BE2C (cell line): ENCODE measurements at places on chromosomes 6 and 20.

- peak; percentile 55 for DNase-seq
These were observed 144.6 kb upstream of the AGPAT4 start for GRCh38 chr6:161418463-161418945.

DNA sequence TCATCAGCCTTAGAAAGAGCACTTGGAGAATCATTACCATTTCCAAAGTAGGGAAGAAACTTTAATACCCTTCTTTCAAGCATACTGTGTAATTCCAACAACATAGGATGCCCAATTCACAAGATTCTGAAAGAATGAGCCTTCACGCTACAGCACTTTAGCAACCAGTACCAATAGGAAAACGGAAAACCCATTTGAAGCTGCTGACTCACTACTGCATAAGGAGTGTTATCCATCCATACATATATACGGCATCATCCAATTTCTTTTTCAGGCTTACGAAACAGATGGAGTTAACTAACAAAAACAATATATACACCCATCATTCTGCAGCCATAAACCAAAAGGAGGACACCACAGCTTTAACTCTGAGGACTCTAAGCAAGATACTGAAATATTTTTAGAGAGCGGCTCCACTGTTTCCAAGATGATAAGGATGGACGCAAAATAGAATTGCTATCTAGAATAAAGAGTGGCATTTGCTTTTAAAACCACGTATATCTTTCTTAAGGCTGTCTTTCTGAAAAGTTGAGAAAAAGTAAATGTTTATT, 24.9 kb downstream of the FYN start:
- DNase-seq = no peak

- no peak for DNase-seq
These were observed 607.4 kb downstream of the MAFB start for GRCh38 chr20:40081653-40082052.

DNA sequence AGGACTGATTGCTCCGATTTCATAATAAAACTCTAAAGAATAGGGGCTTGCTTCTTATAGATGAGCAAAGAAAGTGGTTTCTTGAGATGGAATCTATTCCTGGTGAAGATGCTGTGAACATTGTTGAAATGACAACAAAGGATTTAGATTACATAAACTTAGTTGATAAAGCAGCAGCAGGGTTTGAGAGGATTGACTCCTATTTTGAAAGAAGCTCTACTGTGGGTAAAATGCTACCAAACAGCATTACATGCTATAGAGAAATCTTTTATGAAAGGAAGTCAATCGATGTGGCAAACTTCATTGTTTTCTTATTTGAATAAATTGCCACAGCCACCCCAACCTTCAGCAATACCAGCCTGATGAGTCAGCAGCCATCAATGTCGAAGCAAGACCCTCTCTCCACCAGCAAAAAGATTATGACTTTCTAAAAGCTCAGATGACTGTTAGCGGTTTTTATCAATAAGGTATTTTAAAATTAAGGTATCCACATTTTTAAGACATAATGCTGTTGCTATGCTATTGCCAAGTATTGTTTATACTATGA, 12.7 kb upstream of the MTRF1L start:
- no peak for DNase-seq

GRCh38 chr6:52877168-52877567, 32.3 kb downstream of the GSTA3 start:
- DNase-seq = no peak

GRCh38 chr6:130848945-130849344, 21.7 kb downstream of the SMLR1 start:
- DNase-seq = no peak
